Right renal cortex interstitium (tissue), 3 donors: ENCODE measurements at places on chromosomes 6 and 20.

- DNase-seq, result no peak
Measured at GRCh38 chr6:73734832-73735453, 38.9 kb downstream of the CD109 start.

GRCh38 chr20:49560186-49560585 is 7.8 kb downstream of the PTGIS start:
- no peak for DNase-seq

GRCh38 chr20:3218307-3218988 is 9.2 kb downstream of the ITPA start:
- no peak for DNase-seq

- no peak for DNase-seq
Measured at GRCh38 chr6:167485186-167485978, 160.5 kb downstream of the TTLL2 start.

DNA sequence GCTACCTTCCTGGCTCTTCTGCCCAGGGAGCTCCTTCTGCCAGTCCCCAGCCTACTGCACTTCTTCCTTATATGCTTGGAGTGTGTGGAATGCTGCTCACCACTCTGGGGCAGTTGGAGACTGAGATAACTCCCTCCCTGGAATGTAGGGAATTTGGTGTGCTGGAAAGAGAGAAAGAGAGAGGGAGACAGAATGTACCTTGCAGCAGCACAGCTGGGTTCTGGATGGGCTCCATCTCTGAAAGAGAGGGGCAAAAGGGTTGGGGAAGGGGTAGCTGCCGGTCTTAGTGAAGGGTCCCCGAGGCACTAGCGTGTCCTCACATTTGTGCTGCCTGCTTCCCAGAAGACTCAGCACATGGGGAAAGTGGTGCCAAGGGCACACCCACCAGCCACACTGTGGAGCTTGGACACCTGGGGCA is 40.2 kb upstream of the DDR1 start:
- no peak for DNase-seq

- no peak for DNase-seq
Measured at GRCh38 chr6:89853068-89853467, 23.4 kb downstream of the CASP8AP2 start.

GRCh38 chr6:142728364-142728763 is 216.6 kb downstream of the HIVEP2 start:
- no peak for DNase-seq

GRCh38 chr20:62816031-62816883 is 593 bp upstream of the COL9A3 start:
- no peak for DNase-seq

- DNase-seq, result no peak
Measured at GRCh38 chr6:124962639-124963415, 590 bp downstream of the RNF217 start.

DNA sequence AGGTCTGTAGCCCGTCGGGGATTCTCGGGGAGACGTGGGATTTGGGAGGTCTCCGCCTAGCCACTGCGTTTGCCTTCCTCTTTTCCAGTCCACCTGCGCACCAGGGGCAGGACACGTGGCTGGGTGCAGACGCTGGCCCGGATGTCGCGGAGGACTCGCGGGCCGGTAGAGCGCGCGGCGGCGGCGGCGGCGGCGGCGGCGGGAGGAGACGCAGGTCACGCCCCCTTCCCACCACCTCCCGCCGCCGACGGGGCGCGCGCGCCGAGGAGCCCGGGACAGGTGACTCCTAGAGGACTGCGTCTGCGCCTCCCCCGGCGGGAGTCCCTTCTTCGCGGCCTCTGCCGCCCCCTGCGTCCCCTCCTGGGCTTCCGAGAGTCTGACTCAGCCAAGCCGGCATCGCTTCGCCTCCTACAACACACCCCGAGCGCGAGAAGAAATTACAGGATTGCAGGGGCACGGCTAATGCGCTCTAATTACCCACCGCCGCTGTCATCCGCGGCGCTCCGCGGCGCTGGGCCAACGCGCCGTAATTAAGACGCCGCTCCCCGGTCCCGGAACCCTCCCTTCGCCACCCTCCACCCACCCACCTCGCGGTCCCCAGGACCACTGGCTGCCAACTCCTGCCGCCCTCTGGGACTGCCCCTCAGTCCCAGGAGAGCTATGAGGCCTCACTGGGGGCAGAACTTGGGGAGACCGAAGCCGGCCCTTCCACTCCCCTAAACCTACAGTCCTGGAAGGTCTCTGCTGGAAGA is 124.5 kb downstream of the MRPL14 start:
- DNase-seq, result no peak

GRCh38 chr20:3111995-3112394 is 27.5 kb upstream of the AVP start:
- DNase-seq, result no peak

GRCh38 chr20:47785854-47786764 is 828 bp upstream of the SULF2 start:
- peak; percentile 82 for DNase-seq

GRCh38 chr20:13715171-13715570 is 69.5 kb downstream of the ESF1 start:
- no peak for DNase-seq

- no peak for DNase-seq
Measured at GRCh38 chr6:5446362-5447075, 185.2 kb downstream of the FARS2 start.

DNA sequence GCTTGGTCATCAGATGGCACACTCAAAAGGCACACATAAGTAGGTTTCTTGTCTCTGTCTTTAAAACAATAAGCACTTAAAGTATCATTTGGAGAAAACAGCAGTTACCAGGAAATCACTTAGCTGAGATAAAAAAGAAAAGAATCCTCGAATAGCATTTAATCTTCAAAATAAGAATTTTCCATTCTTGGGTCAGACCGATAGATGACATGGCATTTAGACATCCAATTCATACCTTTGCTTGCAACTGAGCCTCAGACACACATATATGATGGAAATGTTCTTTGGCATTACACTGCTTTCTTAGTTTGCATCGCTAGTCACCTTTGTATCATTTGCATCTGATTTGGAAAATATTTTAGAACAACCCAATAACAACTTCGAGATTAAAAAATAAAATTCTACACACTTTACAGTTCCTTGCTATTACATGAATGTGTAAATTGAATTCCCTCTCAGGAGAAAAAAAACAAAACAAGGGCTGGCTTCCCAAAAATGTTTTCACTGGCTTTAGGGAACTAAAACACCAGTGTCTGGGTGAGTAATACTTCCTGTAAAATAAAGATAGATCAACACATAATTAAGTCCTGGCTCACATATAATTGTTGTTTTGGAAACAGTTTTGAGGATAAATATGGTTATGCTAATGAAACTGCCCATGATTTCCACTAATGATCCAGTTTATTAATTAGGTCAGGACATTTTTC is 1.3 kb upstream of the RNF217 start:
- DNase-seq, result no peak

GRCh38 chr6:108652375-108652774 is 91.7 kb downstream of the FOXO3 start:
- DNase-seq, result no peak

DNA sequence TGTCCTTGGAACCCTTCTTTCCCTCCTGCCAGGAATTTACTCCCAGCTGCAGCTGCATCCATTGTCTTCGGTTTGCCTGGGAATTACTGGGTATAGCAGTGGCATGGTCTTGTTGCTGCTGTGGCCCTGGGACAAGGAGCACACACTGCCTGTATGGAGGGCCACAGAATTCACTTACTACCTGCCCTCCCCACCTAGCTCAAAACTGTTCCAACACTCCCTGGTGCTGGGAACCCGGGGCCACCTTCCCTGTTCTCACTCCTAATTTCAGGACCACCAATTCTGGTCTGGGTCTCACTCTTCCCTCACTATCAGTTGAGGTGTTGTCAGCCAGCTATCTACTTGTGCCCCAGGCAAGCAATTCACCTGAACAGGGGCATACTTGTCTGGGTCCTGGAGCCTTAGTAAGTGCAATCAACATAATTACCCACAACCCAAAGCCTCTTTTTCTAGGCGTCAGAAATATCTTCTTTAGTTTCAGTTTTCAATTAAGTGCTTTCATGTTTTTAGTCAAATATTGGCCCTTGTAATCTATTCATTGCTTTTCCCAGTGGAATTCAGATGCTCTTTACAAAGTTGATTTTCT is 47.2 kb downstream of the METTL24 start:
- DNase-seq, result no peak

- DNase-seq, result no peak
Measured at GRCh38 chr20:48196001-48196400, 410.7 kb upstream of the SULF2 start.

DNA sequence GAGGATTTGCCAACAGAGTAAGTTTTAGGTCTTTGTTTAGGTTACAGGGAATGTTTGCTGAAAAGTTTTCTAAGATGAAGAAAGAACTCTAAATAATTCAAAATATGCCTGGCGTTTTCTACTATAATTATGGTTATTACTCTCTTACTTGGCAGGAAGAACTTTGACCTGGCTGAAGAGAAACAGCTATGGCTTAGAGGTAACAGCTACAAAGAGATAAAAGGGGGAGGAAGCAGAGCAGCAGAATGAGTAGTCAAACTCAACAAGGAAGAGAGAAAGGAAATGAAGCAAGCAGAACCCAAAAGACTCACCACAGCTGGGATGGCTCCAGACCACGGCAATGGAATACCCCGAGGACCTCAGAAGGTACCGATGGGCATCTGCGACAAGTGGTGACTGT is 95.6 kb downstream of the KIF16B start:
- DNase-seq, result no peak

DNA sequence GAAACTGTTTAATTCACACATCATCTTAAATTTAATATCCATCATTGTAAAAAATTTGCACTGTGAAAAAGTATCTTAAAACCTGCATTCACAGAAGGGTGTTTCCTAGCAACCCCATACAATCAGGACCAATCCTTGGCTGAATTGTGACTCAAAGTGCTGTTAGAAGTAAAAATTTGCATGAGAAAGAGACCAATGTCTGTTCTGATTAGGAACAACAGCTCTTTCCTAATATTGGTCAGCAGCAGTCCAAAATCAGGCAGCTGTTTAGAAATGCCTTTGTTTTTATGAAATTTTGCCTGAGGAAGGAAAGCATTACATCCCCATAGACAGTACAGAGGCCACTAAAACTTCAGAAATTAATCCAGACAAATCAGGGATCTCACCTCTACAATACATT is 987.0 kb downstream of the HACE1 start:
- no peak for DNase-seq

DNA sequence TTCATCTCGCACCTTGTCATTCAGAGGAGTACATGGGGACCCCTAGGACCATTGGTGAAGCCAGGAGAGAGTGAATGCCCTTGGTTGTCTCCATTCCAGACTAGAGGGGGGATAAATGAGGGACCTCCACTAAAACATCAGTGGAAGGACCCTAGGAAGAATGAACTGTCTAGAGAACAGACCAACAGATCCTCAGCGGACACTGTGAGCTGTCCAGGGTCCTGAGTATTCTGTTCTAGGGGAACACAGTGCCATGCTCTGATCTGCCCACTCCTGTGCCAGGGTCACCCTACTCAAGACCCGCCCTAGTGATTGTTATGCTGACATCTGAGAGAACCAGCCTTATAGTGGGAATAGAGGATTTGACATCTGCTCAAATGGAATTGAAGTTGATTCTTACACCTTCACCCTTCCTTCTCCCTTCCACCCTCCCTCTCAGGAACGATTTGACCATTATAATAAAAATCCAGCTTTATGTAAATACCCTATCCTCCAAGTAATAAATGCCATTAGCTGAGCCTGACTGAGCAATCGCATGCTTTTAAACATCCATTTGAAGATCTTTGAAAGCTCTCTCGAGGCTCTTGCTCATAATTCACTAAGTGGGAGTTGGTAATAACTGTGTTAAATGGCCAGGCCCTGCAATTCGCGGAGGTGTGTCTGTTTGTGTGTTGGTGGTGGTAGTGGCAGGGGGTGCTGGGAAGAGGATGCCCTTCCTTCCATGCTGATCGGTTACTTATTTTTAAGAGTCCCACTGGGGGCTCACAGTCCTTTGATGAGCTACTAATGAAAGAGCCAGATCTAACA is 43.6 kb upstream of the SLC32A1 start:
- peak; percentile 64 for DNase-seq

GRCh38 chr6:2183246-2183645 is 62.2 kb downstream of the GMDS start:
- no peak for DNase-seq

- DNase-seq, result no peak
Measured at GRCh38 chr6:118218156-118218555, 311.1 kb downstream of the SLC35F1 start.

DNA sequence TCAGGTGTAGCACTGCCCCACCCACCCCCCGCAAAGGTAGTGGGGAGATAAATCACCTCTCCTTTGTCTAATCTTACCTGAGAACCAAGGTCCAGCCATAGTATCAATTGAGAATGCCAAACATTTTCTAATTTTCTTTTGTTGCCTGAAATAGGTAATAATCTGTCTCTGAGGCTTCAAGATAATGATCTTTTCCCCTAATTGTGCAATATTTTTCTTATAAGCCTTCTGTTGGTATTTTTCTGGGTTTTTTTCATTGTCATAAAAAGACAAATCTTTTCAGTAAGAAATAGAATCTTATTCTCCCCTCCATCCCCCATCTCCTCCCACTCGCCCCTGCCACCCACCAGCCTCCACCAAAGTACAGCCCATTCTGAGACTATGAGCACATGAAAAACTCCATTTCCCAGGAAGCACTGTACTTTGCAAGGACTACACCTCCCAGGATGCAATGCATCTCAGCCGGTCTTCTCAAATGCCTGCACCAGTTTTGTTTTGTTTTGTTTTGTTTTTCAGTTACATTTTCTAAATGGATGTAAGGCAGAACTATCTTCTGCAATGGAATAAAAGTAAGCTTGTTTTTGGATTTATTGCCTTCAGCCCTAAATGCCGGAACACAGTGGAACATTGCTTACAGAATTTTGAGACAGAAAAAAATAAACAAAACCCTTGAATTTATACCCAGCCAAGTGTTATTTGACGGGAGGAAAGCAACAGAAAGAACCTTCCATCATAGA is 268.0 kb downstream of the TFAP2A start:
- no peak for DNase-seq

GRCh38 chr6:3455569-3456394 is 1.1 kb downstream of the SLC22A23 start:
- DNase-seq, result no peak

GRCh38 chr20:56005389-56005715 is at the start of gene CBLN4:
TSS of gene CBLN4 (minus strand) at chr20:56005519. CDS start at chr20:56004171, 1,348 bp downstream.
- no peak for DNase-seq

DNA sequence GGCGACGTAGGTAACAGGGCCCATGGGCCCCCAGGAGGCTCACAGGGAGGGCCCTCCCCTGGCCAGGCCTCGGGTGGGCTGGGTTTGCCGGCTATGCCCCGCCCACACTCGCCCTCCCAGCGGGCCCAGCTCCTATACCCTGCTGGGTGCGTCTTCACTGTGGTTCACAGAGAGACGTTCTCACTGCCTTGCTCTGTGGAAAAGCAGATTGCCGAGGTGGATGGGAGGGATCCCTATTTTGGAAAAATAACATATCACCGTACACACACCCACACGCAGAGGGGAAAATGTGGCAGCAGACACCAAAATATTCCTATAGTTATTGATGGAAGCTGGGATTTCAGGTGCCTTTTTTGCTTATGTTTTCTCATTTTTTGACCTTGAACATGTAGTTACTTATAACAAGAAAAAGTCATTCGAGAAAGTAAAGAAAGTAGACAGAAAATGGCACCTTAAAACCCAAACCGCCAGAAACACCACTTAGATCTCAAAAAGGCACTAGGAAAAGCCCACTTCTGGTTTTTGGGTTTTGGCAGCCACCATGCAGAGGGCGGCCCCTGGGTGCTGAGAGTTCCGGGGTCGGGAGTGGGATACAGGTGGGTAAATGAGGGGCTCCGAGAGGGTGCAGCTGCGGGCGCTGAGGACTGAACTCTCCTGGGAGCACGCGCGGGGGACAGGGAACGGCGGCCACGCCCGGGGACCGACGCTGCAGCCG is 49.4 kb downstream of the TMEM242 start:
- DNase-seq, result no peak
